Activated T-cell treated with anti-CD3 and anti-CD28 coated beads, Interleukin-2, amount 50 U/mL, for 72 hours (primary cell): ENCODE measurements at places on chromosomes 4 and X. TPM values are rescaled to one million over a fixed set of nuclear protein-coding genes. Genes with fewer than 3 reads are reported as not detected.

Gene DRD5
- total RNA-seq = not detected

Gene IL2
- 19.1 TPM for total RNA-seq

Gene CC2D2A
- not detected for total RNA-seq

Gene HDX
- total RNA-seq = 1.3 TPM

Gene F8A3
- 0.23 TPM for total RNA-seq

Gene BMPR1B
- not detected for total RNA-seq

Gene CLNK
- 0.05 TPM for total RNA-seq

Gene RRH
- 0.99 TPM for total RNA-seq

Gene TLR8
- not detected for total RNA-seq

Gene ASB12
- not detected for total RNA-seq

Gene FAM156B
- total RNA-seq = 14.6 TPM

Gene SLC39A8
- 56.4 TPM for total RNA-seq

Gene SSX3
- total RNA-seq = not detected

Gene ANOS1
- total RNA-seq = not detected

Gene PLAC8
- total RNA-seq = 49.3 TPM

Gene HHIP
- 0.48 TPM for total RNA-seq

Gene SUPT20HL2
- total RNA-seq = not detected

Gene MAGEE1
- 3.3 TPM for total RNA-seq

Gene GPR143
- total RNA-seq = not detected

Gene ATP2B3
- not detected for total RNA-seq

Gene SPATA18
- total RNA-seq = 0.24 TPM

Gene DIPK2B
- total RNA-seq = not detected

Gene GNRHR
- total RNA-seq = not detected

Gene UGT2B17
- total RNA-seq = not detected

Gene CTAG1A
- total RNA-seq = not detected

Gene FBXL5
- total RNA-seq = 40.5 TPM

Gene TBC1D9
- total RNA-seq = not detected

Gene RNF150
- total RNA-seq = 0.46 TPM

Gene UGT2B11
- total RNA-seq = not detected

Gene NEUROG2
- total RNA-seq = 0.23 TPM

Gene CRMP1
- not detected for total RNA-seq

Gene ADGRG2
- 0.12 TPM for total RNA-seq

Gene PCSK1N
- total RNA-seq = 1.9 TPM

Gene SH3D19
- total RNA-seq = 0.74 TPM

Gene DCAF4L1
- total RNA-seq = 0.19 TPM
